ENCODE measurements at places on chromosomes 11 and 22. TPM values are rescaled to one million over a fixed set of nuclear protein-coding genes. Genes with fewer than 3 reads are reported as not detected.

AMOTL1 gene
- 52.1 TPM for polyA plus RNA-seq

DNA sequence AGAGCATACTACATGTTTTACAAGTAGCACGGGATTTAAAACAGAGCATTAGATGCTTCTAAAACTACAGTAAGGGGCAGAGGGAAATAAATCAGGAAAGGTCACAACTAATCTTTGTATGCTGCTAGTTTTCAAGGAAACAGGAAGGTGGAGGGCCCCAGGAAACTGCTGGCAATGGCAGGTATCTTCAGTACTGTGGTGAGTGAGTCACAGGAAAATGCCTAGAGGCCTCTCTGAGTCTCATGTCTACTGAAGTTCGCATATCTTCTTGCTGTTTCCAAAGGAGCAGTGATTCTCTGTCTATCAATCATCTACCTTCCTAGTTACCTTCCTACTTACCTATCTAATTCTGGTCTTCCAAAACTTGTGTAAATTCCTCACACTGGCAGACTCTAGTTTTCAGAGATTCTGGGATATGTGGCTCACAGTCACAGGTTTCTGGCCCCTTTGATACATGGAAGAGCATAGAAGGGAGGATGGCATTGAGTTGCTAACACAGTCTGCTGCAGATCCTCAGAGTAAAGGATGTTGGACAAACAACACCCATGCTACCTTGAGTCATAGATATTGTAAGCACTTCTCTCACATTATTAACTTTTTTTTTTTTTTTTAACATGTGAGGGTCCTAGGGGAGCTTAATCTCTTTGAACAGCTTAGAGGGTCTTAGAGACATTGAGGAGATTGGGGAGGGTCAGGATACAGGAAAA lies 58.8 kb upstream of the SYN3 start:
- DNase-seq, result no peak

INPP5J gene
- 6.6 TPM for polyA plus RNA-seq

CSF2RB gene
- polyA plus RNA-seq, result 2.9 TPM

RASD2 gene
- polyA plus RNA-seq, result 1.5 TPM

GRCh38 chr11:64758330-64759079 lies 1.3 kb downstream of the PYGM start:
- DNase-seq, result no peak

DNA sequence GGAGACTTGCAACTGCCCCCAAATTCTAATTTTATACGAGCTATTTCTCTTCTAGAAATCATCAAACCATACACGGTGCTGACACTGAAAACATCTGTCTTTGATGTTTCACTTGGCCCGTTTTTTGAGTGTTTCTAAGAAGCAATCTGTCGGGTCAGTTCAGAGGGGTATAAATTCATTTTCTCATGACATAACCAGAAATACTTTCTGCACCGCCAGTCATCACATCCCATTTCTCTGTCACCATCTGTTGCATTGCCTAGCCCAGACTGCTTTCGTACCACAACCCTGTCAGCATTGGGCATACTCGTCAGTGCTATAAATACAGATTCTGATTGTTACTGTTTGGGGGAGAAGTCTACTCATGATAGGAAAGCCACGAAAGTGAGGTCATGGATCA lies 63.1 kb upstream of the CCDC90B start:
- DNase-seq, result peak; percentile 16

GRCh38 chr22:33219648-33220384 lies 161.6 kb upstream of the SYN3 start:
- DNase-seq, result no peak

Data from left renal pelvis (tissue), 4 donors.